ENCODE measurements at places on chromosomes 12 and 14.

GRCh38 chr14:54529811-54530210, 20.1 kb downstream of the CGRRF1 start:
- DNase-seq: no peak

DNA sequence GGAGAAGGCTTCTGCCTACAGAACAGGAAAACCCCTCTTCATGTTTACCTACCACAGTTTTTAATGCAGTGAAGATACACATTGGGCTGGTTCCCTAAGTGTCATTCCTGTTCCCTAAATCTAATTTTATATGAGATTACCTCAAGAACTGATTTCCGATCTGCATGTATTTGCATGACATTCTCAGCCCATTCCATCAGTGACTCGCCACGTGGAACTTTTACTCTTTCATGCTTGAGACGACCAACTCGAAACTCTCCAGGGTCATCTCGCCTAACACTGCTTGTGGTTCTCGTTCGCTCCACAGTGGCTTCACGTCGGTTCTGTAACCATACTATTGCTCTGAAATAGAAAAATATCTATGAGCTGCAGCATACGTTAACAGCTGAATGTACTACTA, 83.1 kb upstream of the STRN3 start:
- DNase-seq: no peak

DNA sequence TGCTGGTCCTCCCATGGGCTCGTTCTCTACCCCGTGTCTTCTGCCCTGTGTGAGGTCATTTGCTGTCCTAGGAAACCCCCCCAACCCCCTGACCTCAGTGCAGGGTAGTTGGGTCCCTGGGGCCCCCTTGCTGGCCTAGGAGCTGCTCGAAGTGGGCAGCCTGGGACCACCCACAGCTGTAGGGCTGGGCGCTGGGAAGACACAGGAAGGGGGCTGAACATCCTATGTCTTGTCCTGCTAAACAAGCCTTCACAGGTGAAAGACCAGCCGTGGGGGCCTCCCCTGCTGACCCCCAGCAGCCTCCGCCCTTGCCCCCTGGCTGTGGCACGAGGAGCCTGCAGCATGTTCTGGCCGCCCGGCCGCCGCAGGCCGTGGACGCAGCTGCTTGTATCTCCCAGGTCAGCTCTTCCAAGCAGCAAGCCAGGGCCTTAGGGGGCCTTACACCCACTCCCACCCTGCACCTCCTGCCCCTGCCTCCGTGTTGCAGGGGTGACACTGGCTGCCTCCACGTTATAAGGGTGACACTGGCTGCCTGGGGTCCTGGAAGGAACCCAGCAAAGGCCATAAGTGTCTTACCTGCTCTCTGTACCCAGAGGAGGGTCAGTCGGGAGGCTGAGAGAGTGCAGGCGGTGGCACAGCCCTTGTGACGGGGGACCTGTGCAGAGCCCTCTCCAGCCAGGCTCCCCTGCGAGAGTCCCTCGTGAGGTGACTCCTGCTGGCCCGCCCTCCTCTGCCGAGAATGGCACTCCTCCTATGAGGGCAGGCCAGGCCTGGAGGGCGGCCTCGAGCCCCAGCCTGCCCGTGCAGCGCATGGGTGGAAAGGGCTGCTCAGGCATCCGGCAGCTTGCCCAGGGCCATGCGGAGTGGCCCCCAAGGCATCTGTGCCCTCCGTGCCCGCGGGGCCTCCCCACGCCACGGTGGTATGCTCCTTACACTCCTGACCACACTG, 11.5 kb upstream of the TEX22 start:
- DNase-seq: no peak

DNA sequence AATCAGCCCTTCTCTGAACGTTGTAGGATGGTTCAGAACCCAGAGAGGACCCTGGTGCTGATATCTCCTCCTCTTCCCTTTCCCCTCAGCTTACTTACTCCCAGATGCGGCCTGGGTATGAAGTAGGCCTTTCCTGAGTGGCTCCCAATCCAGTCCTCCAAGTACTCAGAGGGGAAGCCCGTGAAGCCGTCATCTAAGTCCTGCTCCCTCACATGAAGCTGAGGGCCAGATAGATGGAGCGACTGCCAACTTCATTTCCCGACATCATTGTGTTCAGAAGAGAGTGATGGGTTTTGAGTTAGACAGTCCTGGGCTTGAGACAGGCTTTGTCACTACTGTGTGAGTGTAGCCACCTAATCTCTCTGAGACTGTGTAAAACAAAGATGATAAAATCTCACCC, 2.7 kb downstream of the APOLD1 start:
- DNase-seq: no peak

DNA sequence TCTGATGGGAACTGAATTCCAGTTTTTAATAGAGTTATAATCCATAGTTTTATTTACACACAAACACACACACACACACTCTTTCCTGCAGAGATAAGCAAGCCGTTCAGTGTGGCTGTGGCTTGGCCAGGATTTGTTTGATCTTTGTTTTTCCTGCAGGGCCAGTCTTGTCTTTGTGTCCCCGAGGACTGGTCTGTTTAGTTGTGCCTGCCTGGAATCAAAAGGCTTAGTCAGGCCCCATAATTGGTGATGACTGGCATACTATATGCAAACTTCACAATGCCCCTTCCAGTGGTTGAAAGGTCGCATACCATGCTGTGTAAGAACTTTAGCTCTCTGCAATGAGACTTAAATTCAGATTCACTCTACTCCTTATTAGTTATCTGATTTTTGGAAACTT, 26.0 kb downstream of the WBP11 start:
- DNase-seq: peak; percentile 90

GRCh38 chr14:34324363-34324795, 137.7 kb downstream of the SPTSSA start:
- DNase-seq: peak; percentile 61

GRCh38 chr14:33402604-33403003, 463.9 kb downstream of the NPAS3 start:
- no peak for DNase-seq

DNA sequence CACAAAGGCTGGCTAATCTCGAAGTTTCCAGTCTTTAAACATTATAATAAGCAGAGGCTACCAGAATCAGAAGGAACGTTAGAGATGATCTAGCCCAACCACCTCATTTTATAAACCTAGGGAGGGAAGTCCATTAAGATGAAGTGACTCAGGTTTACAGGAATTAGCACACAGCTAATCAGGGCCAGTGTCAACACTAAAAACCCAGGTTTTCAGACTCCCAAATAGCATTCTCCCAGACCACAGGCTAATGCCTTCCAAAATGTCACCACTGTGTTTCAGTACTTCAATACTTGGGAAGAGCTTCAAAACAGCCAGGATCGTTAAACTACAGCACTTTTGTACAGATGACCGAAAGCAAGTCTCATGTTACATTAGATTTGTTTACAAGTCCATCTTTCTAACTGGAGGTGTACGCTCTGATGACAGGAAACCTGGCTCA, 89.2 kb downstream of the FOXN3 start:
- no peak for DNase-seq

DNA sequence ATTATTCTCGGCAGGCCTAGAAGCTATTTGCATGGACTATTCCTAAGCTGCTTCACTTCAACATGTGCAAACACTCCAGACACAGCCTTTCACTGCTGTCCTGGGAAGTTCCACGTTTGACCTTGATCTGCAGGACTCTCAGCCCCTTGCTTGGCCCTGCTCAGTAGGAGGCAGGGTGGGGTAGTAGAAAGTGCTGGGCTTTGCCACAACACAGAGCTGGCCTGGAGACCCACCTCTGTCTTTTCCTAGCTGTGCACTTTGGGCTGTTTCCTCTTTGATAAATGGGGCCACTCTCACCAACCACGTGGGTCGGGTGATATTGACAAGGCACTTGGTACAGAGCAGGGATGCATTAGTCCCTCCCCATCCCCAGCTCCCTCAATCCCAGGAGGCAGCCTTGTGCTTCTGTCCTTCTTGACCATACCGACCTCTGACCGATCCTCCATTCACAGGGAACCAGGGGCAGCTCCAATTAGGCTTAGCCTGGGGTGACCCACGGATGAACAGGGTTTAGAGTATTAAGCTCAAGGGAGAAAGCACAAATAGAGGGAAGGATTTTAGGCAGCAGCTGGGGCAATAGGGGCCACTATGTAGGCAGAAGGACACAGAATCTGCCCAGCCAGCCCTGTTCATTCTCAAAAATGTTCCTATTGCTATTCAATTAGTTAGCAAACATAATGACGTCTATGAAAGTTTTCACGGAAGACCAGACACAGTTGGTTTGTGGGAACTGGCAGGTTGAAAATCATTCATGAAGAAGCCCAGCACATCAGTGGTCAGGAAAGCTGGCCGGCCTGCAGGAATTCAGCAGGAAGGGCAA, 63.3 kb downstream of the SYNE3 start:
- no peak for DNase-seq

GRCh38 chr14:52355526-52355925, 41.4 kb downstream of the PTGER2 start:
- DNase-seq: no peak

DNA sequence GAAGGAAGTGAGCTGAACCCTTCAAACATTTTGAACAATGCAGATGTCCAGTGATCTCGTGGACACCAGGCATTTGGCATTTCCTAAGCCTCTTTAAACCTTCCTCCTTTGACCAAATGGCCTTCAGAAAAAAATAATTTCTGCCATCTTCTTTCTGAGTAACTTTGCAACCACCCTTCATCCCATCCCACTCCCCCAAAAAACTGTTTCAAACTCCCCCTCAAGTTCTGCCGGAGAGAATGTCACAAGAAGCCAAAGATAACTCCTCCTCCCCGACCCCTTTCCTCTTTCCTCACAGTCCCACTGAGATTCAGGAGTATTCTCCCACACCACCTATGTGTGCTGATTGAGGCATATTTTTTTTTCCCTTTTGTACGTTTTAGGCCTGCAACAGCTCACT, 1.7 kb downstream of the KSR2 start:
- DNase-seq: no peak

GRCh38 chr12:95789126-95790032, 1.2 kb downstream of the NTN4 start:
- DNase-seq: no peak

GRCh38 chr12:118827606-118828005, 153.7 kb upstream of the SRRM4 start:
- DNase-seq: no peak

- DNase-seq: no peak
Measured at GRCh38 chr12:47194501-47194900, 114.7 kb upstream of the AMIGO2 start.

- DNase-seq: no peak
Measured at GRCh38 chr14:77498120-77498979, at the start of gene ISM2. Gene ISM2 (minus strand): TSS chr14:77498816. CDS start chr14:77498793, 23 bp downstream.

DNA sequence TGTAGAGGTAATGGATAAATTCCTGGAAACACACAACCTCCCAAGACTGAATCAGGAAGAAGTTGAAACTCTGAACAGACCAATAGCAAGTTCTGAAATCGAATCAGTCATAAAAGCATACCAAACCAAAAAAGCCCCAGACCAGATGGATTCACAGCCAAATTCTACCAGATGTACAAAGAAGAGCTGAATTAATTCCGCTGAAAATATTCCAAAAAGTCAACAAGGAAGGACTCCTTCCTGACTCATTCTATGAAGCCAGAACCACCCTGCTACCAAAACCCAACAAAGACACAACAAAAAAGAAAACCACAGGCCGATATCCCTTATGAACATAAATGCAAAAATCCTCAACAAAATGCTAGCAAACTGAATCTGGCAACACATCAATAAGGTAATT, 81.5 kb downstream of the SLC38A4 start:
- no peak for DNase-seq

GRCh38 chr12:93441081-93441616, 598 bp downstream of the UBE2N start:
- no peak for DNase-seq

GRCh38 chr14:77579780-77580179, 36.7 kb downstream of the SPTLC2 start:
- DNase-seq: no peak

DNA sequence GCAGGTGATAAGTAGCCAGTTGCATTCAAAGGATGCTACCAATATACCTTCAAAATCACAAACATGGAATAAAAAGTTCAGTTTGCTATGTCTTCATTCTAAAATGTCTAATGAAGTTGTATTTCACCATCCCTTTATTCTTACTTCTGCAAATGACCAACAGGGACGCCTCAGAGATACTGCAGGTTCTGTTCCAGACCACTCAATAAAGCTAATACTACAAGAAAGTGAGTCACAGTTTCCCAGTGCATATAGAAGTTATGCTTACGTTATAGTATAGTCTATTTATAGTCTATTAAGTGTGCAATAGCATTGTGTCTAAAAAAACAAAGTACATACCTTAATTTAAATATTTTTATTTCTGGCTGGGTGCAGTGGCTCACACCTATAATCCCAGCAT, 29.3 kb upstream of the EIF5 start:
- no peak for DNase-seq

DNA sequence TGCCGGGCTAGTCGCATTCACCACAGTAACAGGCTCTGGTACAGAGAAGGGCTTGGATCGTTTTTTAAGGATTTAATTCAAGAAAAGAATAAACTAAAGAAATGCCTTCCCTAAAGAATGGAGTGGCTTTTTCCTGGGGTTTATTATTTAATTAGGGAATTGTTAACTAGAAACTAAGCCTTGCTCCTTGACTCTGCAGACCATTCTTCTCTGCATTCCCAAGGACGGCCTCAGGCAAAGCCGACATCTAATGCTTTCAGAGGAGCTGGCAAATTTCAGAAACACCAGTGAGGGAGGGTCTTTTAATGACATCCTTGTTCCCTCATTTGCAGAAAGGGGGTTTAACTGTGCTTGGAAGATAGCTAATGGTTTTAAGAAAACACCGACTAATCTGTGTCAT, 174.0 kb downstream of the EGLN3 start:
- no peak for DNase-seq

- DNase-seq: no peak
Measured at GRCh38 chr14:42750771-42751170, 1144.1 kb downstream of the LRFN5 start.

GRCh38 chr12:113236539-113237399, 15.5 kb downstream of the TPCN1 start:
- DNase-seq: no peak

GRCh38 chr12:105721051-105721825, 390.7 kb downstream of the C12orf75 start:
- no peak for DNase-seq

GRCh38 chr12:6167327-6168280, 32.6 kb upstream of the CD9 start:
- peak; percentile 36 for DNase-seq

- DNase-seq: no peak
Measured at GRCh38 chr12:3540387-3540990, 49.5 kb downstream of the PRMT8 start.

GRCh38 chr14:75059642-75060041, 4.2 kb downstream of the ACYP1 start:
- peak; percentile 38 for DNase-seq

DNA sequence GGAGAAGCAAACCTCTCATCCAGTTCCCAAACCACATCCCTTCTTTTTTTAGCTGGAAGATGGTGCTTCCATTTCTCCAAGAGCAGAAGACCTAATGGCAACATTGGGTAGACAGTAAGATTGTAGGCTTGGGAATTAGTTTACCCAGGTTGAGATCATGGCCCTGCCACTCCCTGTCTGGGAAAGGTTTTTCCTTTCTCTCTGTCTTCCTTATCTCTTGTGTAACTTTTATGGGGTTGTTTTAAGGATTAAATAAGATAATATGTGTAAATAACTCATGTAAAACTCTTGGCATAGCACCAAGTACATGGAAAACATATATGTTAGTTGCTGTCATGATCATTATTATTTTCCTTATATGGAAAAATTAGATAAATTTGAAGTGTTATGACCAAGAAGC, 23.2 kb upstream of the PSMA6 start:
- DNase-seq: no peak

Data from SK-MEL-5 (cell line).